ENCODE measurements at places on chromosomes 5 and 9.
A peak's percentile ranks its signal among the peaks of the same experiment; 100 is the strongest.

DNA sequence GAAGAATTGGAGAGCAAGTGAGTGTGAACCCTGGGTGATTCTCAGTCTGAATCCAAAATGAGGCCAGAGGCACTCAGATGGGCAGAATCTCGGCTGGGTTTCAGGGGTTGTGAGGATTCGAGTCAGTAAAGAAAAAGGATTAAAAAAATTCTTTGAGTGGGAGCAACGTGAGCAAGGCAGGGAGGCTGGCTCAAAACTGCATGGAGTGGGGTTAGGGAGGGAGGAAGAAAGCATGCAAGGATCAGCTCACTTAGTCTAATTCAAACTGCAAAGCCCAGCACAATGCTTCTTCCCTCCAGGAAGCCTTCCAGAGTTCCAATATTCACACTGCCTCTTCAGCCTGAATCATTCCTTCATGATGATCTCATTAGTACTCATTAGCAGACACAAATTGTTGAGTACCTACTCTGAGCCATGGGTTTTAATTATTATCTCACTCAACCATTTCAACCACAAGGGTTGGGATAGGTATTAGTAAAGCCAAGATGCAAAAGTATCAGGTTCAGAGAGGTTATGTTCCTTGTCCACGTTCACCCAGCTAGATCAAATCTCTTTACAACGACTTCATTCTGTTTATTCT, 95.8 kb downstream of the BRINP1 start:
- DNase-seq = no peak

- DNase-seq = no peak
These were observed 182.4 kb upstream of the MVB12B start for GRCh38 chr9:126144196-126144595.

DNA sequence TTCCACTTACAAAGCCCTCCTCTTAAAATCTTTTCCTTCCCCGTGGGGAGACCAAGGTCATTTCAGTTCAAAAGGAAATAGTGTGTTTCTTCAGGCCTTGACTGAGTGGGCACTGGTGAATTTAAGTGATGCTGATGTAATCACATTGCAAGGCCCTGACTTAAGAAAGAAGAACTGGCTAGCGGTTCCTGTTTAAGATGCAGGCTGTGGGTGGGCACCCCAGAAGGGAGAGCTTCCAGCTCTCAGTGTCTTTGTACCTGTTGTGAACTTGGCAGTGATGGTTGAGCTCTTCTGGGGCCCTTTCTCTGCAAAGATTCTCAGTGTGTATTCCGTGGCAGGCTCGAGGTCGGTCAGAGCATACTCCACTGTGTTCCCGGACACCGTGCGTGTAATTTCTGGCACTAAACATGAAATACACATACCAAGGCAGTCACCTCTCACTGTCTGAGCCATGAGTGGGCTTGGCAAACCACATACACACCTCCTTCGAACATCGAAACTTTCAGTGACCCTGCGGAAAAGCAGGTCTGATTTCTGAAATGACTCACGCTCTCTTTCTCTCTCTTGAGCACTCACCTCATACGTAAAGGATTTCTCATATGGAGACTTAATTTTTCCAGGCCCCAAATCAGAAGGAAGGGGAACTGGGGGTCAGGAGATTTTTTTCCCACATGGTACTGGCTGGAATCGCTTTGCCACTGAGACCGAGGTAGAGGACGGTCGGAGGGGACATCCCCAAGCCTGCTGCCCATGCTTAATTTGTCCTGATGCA, 81.9 kb downstream of the TNC start:
- DNase-seq = no peak

DNA sequence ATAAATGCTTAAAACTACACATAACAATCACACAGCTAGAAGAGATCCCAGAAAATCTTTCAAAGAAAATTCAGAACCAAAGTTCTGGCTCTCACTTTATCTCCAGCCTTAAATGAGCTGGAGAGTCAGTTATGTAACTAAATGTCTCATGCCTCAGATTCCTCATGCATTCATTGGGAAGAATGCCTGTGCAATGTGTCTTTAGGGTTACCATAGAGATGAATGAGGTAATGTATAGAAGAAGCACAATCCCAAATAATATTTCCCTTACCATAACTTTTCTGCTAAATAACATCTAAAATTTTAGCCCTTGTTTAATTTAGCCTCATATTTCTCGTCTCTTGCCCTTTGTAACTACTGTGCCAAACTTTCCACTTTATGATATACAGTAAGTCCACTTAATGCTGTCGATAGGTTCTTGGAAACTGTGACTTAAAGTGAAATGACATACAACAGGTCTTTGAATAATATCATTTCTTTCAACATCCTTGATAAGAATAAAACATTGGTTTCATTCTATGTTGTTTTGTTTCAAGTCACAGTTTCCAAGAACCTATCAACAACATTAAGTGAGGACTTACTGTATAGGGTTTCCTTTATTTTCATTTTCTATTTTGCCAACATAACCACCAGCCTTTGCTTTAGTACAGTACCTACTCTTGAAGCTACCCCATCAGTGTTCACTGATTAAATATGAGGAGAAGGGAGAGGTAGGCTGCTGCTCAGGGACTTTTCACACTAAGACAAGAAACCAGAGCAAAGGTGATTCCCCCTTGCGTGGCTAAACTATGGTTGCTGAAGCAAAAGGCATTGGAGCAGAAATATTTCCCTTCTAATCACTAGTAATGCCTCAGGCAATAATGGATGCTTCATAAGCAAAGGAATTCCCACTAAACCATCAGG, 295.7 kb upstream of the PTGER4 start:
- no peak for DNase-seq

GRCh38 chr5:113487781-113488644, at the start of gene MCC:
Gene MCC (minus strand): TSS chr5:113488453.
- peak; percentile 25 for DNase-seq

DNA sequence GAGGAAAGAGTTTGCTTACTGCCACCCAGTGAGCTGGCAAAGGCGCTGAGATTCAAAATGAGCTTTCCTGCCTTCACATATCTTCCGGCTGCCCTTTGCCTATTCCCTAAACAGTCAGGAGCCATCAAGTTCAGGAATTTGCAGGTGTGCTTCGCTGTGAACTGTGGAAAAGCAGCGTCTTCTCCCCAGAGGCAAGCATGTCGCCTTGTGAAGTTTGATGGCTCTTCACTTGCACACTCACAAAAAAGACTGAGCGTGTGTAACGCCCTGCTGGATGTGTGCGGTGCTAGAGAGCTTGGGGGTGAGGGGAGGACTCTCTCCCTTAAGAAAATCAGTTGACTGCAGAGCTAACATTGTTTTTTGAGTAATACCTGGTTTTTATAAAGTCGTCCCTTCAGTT, 288.7 kb downstream of the DOCK8 start:
- no peak for DNase-seq

GRCh38 chr5:52374286-52374685, 413.4 kb upstream of the ITGA1 start:
- DNase-seq = no peak

- no peak for DNase-seq
These were observed 192.1 kb upstream of the TRIM32 start for GRCh38 chr9:116494815-116495634.

GRCh38 chr9:137534256-137535119, 15.7 kb downstream of the PNPLA7 start:
- no peak for DNase-seq

DNA sequence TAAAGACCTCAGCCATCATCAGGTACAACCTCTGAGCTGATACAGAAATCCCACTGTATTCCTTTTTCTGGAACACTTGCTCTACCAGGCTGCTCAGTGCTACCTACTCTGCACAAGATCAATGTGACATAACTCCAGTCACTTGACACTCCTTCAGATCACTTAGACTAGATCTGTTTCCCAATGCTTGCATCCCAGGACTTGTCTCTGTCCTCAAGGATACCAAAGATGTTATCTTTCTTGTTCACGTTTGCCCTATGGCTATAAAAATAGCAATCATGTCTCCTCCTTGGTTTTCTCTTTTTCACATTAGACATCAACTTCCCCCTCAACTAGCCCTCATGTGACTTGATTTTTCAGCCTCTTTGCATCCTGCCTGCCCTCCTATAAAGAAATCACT, 188.1 kb upstream of the PTGER4 start:
- no peak for DNase-seq

DNA sequence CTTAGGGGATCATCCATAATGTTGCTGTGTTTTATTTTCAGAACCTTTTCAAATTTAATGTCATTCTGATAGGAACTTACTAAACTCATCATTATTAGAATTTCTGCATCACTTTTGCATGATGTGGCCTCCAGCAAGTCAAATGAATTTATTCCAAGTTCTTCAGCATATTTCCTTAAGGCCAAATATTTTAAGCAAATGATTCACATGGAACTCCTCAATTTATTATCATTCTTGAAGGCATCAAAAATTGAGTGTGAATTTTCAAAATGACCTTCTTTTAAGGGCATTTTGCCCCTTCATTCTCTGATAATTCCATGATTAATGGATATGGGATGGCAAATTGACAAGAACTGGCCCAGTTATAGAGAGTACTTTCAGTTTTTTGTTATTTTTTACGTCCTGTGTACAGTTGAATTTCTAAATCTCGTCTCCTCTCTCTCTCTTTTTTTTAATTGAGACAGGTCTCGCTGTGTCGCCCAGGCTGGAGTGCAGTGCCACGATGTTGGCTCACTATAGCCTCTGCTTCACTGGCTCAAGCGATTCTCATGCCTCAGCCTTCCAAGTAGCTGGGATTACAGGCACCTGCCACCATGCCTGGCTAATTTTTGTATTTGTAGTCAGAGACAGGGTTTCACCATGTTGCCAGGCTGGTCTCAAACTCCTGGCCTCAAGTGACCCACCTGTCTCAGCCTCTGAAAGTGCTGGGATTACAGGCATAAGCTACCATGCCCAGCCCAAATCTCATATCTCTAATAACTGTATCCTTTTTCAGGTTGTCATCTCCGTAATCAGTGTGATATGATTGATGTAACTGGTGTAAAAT, 29.1 kb downstream of the GPR21 start:
- no peak for DNase-seq

GRCh38 chr5:148924817-148925216, 98.4 kb downstream of the ADRB2 start:
- DNase-seq = no peak

DNA sequence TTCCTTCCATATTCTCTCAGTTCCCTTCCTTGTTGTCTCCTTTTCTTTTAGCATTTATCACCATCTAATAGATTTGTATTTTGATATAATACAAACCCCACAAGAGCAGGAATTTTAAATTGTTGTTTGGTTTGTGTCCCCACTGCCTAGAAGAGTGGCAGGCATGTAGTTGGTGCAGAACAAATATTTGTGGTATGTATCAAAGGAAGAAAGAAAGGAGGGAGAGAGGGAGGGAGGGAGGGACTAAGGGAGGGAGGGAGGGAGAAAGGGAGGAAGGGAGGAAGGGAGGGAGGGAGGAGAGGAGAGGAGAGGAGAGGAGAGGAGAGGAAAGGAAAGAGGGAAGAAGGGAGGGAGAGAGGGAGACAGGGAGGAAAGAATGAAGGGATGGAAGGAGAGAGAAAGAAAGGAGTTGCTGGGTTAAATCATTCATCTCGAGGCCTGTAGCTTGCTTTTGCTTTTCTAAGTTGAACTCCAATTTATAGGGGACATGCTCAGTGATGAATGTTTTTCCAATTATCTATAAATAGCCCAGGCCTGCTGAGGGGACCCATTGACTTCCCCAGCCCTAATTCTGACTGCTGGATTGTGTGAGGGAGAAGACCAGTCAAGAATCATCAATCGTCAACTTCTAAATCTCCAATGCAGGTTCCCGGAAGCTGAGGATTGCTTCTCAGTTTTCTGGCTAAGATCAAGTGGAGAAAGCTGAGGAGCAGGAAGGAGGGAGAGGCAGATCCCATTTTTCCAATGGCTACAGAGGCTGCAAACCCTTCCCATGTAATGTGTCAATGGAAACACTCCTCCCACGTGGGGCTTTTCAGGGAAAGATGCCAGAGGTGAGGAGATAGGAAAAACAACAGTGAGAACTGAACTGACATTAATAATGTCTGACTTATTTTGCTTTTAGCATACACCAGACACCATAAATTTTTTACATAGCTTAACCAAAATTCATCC, 320.7 kb downstream of the ASTN2 start:
- DNase-seq = no peak

GRCh38 chr9:20872340-20872977, 159.0 kb downstream of the HACD4 start:
- DNase-seq = no peak

DNA sequence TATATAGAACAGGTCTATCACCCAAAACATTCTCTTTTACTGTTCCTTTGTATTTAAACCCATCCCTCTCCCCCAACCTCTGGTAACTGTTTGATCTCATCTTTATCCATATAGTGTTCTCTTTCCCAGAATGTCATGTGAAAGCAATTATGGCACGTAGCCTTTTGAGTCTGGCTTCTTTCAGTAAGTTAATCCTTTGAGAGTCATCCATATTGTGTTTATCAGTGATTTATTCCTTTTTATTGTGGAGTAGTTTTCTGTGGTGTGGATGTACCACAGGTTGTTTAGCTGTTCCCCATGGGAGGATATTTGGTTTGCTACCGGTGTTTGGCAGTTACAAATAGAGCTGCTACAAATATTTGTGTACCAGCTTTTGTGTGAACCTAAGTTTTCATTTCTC, 38.0 kb downstream of the HMGXB3 start:
- no peak for DNase-seq

DNA sequence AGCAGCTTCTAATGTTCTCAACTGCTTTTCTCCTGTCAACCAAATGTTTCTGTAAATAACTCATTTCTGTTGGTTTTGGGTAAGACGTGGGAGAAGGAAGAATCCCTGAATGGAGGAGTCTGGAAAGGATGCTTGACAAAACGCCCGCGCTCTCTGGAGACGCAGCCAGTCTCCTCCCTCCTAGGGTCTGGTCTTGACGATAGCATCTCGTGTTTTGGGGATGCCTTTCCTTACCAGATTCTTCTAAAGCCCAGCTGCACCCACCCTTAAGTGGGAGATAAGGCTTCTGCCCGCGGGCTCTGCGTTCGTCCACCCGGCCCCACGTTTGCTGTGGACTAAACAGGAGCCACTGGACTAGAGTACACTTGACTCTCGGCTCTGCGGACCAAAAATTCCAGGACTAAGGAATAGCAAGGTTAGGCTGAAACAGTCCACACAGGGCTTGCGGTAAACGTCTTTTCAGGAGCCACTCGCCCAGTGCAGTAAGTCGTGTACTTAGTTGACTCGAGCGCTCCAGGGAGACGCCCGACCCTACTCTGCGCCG, 491 bp upstream of the CTSL start:
- DNase-seq = no peak

DNA sequence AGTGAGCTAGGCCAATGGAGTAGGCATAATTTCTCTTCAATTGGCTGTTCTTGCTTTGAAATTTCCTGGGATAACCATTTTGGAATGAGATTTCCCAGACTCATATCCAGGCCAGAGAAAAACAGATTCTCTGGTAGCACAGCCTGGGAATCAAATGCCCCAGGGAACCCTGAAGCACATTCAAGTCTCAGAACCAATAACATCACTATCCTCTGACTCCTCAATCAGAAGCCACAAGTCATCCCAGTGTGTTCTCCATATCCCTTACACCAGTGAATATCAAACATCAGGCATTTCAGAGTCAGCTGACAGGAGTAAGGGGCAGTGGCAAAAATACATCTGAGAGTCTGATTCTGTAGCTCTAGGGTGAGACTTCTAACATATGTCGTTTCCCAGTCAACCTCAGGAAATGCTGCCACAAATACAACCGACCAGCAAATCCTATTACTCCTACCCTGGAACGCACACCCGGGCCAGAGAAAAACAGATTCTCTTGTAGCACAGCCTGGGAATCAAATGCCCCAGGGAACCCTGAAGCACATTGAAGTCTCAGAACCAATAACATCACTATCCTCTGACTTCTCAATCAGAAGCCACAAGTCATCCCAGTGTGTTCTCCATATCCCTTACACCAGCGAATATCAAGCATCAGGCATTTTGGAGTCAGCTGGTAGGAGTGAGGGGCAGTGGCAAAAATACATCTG, 537.7 kb upstream of the NMUR2 start:
- no peak for DNase-seq
